Tibial nerve (tissue), 4 donors: ENCODE measurements at places on chromosomes 4 and X. TPM values are rescaled to one million over a fixed set of nuclear protein-coding genes. Genes with fewer than 3 reads are reported as not detected.

MID1 gene
- 10.8 TPM for total RNA-seq

GRCh38 chrX:23195761-23196160 is 138.9 kb upstream of the PTCHD1 start:
- DNase-seq: no peak
- no peaks in the 10 kb centered on the region for H3K4me1 ChIP-seq
- no peak overlapping the region for H3K4me3 ChIP-seq
- H3K27me3 ChIP-seq: no peaks in the 10 kb centered on the region
- H3K36me3 ChIP-seq: no peaks in the 10 kb centered on the region

DNA sequence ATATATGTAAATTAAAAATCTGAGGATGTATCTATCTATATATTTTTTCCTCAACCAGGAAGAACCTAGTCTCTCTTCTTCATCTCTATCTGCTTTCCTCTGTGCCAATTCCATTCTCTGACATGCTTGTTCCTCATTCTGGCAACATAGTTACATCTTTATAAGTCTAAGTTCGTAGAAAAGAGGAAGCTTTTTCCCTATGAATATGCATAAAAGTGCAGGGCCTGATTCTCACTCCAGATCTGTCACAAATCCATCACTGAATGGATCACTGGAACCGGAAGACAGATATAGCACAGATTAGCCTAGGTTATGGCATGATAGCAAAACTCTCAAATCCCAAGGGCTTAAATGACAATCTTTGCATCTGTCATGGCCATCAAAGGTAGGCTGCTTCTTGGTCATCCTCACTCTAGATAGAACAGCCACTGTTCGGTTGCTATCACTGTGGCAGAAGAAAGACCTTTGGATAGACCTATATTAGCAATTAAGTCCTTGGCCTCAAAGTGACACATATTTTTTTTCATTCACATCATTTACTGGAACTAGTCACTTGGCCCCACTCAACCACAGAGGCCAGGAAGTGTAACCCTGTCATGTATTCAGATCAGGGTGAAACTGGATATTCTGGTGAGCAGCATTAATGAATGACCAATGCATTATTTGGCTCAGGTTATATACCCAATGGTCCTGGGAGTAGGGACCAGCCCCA is 22.2 kb downstream of the DTHD1 start:
- no peaks in the 10 kb centered on the region for H3K27me3 ChIP-seq
- H3K27ac ChIP-seq: no peak overlapping the region
- H3K4me3 ChIP-seq: no peak overlapping the region
- DNase-seq: no peak

DNA sequence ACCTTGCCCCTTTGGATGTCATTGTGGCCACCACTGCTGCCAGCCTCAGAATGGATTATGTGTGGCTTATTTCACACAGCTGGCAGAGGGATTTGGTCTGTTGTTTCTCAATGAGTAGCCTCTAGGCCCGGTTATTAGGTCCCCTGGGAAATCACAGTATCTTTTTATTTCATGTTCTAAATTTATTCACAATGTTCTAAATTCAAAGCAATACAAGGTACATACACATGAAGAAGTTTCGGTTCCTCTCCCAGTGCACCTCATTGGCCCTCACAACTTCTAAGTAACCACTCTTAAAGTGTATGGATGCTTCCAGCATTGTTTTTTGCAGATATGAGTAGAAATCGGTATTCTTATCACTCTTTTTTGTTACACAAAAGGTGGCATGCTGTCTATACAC is 262.7 kb downstream of the RCHY1 start:
- no peak overlapping the region for H3K27ac ChIP-seq
- no peak for DNase-seq
- H3K4me3 ChIP-seq: no peak overlapping the region
- H3K36me3 ChIP-seq: no peaks in the 10 kb centered on the region

DNA sequence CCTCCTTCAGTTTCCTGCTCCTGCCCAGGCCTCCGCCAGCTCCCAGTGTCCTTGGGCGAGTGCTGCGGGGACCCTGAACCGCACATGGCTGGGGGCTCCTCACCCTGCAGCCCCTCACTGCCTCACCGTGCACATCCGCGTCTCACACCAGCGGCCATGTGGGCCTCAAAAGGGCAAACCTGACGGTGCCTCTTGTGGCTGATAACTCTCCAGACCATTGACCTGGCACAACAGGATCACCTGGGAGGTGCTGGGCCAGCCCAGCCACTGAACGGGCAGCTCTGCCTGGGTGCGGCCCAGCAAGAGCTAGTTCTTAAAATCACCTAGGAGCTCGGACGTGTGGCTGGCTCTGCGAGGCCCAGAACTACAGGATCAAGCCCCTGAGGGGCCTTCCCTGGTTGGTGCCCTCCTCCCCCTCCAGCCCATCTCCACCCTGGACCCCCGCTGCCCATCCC is 4.1 kb upstream of the S100P start:
- no peak overlapping the region for H3K4me3 ChIP-seq
- H3K27ac ChIP-seq: peak overlapping the region; percentile 81
- no peaks in the 10 kb centered on the region for H3K36me3 ChIP-seq
- no peaks in the 10 kb centered on the region for H3K4me1 ChIP-seq

DNA sequence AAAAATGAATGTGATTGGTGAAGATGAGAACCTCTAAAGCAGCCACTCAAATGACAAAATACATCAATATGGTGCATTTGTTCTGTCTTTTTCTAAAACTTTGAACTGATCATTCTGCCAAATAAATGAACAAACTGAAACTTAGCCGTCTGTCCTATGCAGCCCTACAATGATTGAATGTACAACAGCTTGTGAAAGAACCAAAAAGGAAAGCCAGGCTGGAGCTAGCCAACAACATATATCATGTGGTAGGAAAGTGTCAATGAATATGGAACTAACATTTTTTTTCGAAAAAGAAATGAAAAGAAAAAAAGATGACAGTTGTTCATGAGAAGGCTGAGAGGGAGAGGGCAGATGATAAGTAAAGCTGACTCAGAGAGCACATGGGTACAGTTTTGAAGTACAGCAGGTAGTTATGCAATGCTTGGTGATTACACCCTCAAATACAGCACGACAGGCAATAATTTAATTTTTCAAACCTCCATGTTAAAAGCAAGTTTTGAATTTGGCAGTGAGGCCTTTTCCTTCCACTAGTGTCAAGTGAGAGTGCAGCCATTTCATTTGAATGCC is 21.2 kb upstream of the SLC7A11 start:
- H3K27ac ChIP-seq: no peak overlapping the region
- DNase-seq: no peak
- H3K4me1 ChIP-seq: no peaks in the 10 kb centered on the region
- no peak overlapping the region for H3K4me3 ChIP-seq

GRCh38 chrX:29617276-29617675 is 598.1 kb upstream of the MAGEB2 start:
- H3K27me3 ChIP-seq: no peaks in the 10 kb centered on the region
- H3K27ac ChIP-seq: no peak overlapping the region
- H3K4me3 ChIP-seq: no peak overlapping the region
- H3K4me1 ChIP-seq: no peaks in the 10 kb centered on the region
- no peak for DNase-seq
